ENCODE measurements at places on chromosomes 3 and 15.

- DNase-seq: no peak
Measured at GRCh38 chr3:134898181-134898754, 103.2 kb downstream of the EPHB1 start.

- peak; percentile 52 for DNase-seq
Measured at GRCh38 chr3:53996141-53996874, 104.6 kb upstream of the SELENOK start.

DNA sequence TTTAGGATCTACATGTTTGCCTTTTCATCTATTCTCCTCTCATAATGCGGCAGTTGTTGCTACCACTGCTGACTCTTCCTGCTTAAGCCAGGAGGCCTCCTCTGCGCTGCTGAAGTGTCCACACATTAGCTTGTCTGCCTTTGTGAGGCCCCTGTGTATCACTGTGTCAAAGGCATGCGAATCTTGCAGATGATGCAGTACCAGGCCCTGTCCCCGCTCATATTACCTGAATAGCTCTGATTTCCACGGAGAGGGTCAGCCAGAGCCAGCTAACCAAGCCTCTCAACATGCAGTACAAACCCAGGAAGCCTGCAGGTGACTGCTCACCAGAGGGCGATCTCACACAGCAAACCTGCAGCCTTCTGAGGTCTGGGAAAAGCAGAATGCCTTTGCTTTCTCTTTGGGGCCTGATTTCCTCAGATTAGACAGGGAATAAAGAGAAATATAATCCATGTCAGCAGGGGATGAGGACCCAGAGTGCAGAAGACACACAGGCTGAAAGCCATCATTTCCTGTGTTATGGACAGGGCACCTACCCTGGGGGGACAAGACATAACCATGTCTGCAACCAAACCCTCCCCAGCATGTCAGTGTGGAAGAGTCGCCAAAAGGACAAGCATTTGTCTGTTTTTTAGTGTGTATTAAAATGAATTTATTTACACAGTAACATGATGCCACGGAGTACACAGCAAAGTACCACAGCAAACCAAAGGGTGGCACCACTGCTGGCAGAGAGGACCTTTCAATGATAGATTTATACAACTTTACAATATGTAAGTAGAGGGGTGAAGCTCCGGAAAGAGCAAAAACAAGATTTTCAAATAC, 36.8 kb upstream of the TSPAN3 start:
- peak; percentile 50 for DNase-seq

- no peak for DNase-seq
Measured at GRCh38 chr3:9384141-9384828, 13.1 kb upstream of the SETD5 start.

DNA sequence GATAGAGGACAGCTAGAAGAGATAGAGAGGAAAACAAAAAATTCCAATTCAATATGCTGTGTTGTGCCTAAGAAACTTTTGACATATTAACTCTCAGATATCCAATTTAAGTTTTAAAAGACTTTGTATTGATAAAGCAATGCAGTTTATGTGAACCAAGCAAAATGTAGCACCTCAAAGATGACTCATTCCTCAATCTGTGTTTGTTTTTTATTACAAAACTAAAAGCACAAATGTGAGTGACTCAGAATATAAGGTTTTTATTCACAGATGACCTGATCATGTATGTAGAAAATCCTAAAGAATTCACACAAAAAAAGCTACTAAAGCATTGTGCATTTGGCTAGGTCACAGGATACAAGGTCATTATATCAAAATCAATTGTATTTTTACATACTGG, 11.1 kb downstream of the HCLS1 start:
- no peak for DNase-seq

- no peak for DNase-seq
Measured at GRCh38 chr15:35168464-35168863, 83.4 kb upstream of the NANOGP8 start.

GRCh38 chr15:85760531-85761371, 34.0 kb downstream of the KLHL25 start:
- DNase-seq: no peak

GRCh38 chr3:15341030-15341726, 8.8 kb upstream of the SH3BP5 start:
- DNase-seq: no peak

DNA sequence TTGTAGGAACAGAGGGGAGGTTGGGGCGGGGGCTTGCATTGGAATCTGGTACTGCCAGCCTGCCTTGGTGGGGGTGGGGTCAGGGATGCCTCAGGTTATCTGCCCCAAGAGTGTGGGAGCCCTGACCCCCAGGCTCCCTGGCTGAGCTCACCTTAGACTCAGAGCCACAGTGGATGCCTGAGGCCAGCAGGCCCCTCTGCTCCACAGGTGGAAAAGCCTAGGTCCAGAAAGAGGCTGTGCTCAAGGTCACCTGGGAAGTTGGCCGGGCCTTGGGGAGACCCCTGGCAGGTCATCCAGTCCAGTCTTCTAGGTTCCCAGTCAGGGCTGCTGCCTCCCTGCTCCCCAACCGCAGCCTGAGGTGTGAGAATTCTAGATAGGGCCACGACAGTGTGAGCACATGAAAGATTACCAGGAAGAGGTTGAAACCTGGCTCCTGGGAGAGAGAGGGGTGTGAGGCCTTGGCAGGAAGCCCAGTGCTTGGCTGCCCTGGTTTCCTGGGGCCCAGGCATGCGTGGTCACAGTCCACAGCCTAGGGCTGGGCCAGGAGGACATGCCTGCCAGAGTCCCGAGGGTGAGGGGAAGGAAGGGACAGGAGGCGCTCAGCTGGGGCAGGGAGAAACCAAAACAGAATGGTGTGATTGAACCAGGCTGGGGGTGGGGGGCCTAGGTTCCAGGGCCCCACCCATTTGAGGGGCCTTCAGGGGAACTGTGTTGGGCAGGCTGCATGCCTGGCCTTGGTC, 4.9 kb downstream of the HDAC11 start:
- peak; percentile 94 for DNase-seq

DNA sequence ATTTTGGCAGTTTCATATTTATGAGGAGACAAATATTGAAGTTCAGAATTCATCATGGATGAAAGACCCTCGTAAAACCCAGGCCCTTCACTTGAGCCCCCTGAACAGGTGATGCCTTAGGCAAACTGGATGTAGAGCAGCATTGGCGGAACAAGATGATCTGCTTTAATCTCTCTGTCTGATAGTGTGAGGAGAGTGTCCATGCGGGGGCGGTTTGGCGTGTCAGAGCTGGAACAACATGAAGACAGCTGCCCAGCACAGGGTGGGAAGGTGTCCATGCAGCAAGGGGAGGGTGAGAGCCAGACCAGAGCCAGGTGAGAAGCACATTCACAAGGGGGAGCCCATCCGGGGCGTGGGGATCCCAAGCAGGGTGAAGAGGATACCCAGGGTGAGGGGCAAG, 31.8 kb upstream of the ANP32A start:
- no peak for DNase-seq

GRCh38 chr15:58260725-58261267, 122.6 kb downstream of the AQP9 start:
- no peak for DNase-seq

DNA sequence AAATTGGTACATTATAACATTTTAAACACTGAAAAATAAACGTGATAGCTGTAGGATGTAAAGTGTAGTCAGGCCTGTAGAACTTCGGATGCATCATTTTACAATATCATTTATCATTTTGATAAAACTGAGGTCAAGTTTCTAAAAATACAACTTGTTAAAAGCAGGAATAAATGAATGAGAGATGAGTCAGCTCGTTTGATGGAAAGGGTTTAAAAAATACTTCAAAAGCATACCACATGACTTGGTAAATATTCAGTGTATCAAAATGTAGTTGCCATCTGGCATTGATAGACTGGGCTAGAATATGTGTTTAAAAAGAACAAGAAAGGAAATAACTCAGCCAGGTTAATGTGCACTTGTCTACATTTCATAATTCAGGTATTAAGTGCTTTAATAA, 357.0 kb downstream of the TIGIT start:
- peak; percentile 45 for DNase-seq

- DNase-seq: peak; percentile 76
Measured at GRCh38 chr15:99014803-99015697, 7.5 kb upstream of the PGPEP1L start.

GRCh38 chr3:152365126-152365525, 96.4 kb downstream of the MBNL1 start:
- DNase-seq: no peak

- DNase-seq: no peak
Measured at GRCh38 chr3:37630441-37630840, 231.2 kb upstream of the CTDSPL start.

DNA sequence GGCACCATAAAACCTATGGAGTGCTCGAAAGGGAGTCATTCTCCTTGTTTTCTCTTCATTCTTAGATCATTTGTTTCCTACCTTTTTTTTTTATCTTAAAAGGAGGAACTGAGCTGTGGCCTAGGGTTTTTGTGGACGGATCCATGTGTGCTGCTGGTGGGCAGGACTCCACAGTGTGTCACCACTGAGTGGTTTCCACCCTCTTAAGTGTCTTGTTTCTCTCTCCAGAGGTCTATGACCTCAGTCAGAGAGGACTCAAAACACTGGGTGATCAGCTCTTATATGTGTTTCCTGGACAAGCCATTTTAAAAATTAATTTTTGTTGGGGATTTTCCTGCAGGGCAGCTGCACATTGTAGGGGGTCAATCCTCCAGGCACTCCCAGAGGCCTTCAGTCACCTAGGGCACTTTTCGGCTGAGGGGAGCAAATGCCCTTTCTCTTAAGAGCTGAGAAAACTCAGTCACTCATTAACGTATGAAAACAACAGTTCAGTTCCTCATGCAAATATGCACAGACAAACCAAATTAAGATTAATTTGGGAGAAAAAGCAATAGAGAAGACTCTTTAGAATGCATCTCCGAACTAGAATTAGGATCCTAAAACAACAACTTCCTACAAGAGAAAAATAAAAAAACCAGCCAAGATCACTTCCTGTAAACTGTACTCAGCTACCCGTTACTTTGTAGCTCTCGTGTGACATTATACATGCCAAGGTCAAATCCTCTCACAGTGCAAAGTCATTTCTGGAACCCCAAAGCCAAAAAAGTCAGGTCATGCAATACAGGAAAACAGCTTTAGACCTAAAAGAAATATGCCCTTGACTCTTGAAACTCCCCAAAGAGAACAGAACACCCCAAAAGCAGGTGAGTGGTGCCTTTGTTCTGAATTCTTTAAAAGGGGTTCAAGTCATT, 27.6 kb upstream of the FAM3D start:
- DNase-seq: peak; percentile 37

DNA sequence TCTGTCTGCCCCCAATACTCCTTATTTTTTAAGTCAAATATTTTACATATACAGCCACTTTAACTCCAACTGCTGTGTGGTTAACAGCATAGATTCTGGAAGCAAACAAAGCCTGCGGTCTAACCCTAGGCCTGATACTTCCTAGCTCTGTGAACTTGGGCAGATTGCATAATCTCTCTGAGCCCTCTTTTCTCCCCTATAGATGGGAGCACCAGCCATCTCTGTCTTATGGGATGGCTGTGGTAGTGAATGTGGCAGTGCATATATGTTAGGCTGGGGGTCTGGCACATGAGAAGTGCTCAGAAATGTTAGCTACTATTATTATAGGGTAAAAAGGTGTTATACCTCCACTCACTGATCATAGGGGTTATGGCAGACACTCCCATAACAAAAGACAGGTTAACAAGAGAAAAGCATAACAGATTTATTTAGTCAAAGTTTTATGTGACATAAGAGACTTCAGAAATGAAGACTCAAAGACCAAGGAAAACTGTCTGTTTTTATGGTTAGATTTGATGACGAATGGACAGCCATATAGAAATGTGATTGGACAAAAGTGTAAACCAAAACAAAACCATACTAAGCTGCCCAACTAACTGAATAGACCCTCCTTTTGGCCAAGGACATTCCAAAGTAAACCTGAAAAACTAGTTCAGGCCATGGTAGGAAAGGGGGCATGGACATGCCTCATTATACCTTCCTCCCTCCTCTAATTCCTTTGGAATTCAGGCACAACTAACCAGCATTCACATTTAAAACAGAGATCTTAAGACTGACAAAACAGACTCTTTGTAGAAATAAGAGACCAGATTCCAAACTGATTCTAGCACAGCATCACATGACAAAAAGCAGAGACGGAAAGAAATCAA, 53.9 kb upstream of the DAZL start:
- DNase-seq: no peak

DNA sequence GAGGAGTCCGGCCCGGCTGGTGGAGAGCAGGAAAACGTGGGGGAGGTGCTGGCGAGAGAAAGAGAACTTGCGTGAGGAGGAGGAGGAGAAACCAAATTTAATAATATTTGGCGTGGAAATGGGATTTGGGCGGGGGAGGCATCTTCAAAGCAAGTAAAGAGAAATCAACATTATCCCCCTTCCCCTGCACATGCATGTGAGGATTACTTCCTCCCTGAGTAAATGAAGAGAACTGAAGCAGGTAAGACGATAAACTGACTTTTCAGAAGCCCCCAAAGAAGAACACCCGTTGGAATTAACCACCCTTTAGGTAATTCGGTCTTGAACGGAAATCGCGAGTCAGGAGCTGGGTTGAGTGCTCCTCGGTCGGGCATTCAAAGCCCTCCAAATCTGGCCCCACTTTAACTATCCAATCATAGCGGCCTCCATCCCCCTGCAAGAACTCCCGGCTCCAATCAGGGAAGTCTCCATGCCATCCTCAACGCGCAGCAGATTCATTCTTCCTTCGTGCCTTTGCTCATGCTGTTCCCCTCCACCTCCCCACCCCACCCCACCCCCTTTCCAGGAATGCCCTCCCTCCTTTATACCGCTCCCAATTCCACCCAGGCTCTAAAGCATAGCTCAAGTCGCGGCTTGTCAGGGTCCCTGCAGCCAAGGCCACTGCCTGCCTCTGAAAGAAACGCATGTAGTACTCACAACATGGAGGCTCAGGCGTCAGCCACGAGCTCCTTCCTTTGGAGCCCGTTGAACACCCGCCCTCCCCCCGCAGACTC, 545 bp upstream of the RFX7 start:
- peak; percentile 56 for DNase-seq

- no peak for DNase-seq
Measured at GRCh38 chr3:64943866-64944265, 256.1 kb upstream of the ADAMTS9 start.

GRCh38 chr15:38781196-38781595, 216.6 kb upstream of the RASGRP1 start:
- DNase-seq: no peak

GRCh38 chr3:158140396-158140795, 30.5 kb downstream of the RSRC1 start:
- peak; percentile 7 for DNase-seq

DNA sequence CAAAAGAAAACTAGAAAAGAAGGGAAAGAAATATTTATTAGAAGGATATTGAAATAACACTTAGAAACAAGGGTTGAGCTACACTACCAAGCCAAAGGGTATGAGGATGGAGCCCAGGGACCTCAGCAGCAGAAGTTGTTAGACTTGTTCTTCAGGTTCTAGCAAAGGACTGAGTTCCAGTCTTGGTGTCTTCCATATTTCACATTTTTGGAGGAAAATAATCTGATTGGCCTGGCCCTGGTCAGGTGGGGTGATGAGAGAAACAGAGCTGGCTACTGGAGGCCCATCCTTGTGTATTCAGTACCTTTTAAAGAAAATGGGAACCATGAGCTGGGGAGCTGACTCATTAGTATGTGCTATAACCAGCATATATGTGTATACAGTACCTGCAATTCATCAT, 28.2 kb downstream of the PPP4R2 start:
- DNase-seq: peak; percentile 7

GRCh38 chr15:89621547-89621946, 33.7 kb downstream of the KIF7 start:
- DNase-seq: no peak
